ENCODE measurements at places on chromosomes 6 and 20.

- DNase-seq: no peak
These were observed 49.8 kb upstream of the HEY2 start for GRCh38 chr6:125699591-125699990.

- no peak for DNase-seq
These were observed 30.5 kb downstream of the CNR1 start for GRCh38 chr6:88135578-88136114.

- DNase-seq: peak; percentile 43
These were observed 17.2 kb downstream of the SCUBE3 start for GRCh38 chr6:35230950-35231349.

- DNase-seq: no peak
These were observed 112.3 kb upstream of the SYNDIG1 start for GRCh38 chr20:24357177-24357576.

DNA sequence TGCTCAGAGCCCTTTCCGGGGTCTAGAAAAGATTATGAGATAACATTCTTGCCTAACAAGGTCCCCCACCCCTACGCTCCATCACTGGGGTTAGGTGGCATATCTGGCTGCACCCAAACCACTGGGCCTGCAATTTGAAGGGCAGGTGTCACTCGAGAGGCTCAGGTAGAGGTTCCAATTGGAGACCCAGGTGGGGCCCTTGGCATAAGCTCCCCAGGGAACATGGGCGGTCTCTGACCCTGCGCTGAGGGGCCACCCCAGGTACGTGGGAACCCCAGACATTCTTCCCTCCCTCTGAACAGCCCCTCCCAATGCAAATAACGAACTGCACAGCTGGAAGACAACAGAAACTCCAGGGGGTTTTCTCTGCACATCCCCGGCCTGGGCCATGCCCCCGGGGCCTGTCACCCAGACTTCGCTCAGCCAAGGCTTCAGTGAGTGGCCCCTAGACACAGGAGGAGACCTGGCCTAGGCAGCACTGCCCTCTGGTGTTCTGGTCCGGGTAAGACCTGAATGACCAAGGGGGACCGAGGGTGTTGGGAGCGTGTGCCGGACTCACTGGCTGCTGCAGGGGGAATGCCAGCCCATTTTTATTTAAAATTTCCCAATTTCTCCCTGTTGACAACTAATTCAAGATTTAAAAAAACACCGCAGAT lies 47.5 kb downstream of the DSTN start:
- peak; percentile 71 for DNase-seq

Measured in lung (tissue), 17 donors.